ENCODE measurements at places on chromosomes 13 and 19.

DNA sequence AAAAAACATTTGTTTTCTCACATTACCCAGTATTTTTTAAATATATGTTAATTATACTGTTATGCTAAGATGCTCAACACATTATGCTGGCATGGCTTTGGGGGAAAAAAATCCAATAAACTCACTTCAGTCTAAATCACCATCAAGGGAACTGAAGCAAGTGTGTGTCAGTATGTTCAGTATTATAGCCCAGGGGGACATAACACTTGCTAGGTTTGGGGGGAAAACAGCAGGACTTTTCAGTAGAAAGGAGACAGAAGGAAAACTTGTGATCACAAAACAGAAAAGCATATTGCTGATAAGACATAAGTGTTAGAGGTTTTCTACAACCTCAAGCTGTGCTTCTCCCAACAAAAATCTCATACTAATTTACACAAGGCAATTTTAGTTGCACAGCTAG is 1759.9 kb upstream of the PCDH20 start:
- DNase-seq, result no peak

DNA sequence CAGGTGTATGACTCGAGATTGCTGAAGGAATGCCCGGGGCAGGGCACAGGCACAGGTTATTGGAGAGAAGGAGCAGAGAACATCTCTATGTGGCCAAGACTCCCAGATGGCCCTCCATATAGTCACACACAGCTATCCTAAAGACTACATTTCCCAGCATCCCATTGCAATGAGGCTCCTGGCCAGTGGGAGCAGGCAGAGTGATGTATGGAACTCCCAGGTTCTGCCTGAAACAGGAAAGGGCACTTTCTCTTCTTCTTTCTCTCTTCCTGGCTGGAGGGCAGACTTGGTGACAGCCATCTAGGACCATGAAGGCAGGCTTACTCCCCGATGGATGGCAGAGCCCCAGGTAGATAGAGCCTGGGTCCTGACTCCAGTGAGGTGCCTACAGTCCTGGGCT is 13.5 kb downstream of the PPP1R13L start:
- no peak for DNase-seq

DNA sequence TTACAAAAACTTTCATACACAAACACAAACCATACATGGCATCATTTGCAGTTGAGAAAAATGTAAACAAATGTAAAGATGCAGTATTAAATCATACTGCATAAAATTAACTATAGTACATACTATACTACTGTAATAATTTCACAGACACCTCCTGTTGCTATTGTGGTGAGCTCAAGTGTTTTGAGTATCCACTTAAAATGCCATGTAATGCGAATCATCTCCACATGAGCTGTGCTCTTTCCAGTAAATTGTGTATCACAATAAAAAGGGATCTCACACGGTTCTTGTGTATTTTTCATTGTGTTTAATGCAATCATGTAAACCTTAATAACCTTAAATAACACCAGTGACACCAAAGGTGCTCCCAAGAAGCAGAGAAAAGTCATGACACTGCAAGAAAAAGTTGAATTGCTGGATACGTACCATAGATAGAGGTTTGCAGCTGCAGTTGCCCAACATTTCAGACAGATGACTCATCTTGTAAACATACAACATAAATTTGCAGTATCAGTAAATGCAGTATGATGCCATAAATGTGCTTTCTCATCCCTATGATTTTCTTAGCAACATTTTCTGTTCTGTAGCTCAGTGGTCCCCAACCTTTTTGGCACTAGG is 166.6 kb downstream of the RAP2A start:
- no peak for DNase-seq

DNA sequence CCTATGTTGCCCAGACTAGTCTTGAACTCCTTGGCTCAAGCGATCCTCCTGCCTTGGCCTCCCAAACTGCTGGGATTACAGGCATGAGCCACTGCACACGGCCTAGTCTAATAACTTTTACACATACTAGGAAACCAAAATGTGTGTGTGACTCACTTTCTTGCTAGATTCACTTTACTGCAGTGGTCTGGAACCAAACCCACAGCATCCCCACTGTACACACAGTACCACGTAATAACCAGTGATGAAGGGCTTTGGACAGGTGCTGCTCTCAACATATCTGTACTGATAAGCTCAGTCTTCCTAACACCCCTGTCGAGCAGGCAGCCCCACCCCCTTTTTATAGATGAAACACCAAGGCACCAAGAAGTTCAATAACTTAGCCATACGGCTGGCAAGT is 5.1 kb downstream of the DNMT1 start:
- no peak for DNase-seq

- no peak for DNase-seq
These were observed 5.2 kb downstream of the SLC25A42 start for GRCh38 chr19:19068659-19069654.

DNA sequence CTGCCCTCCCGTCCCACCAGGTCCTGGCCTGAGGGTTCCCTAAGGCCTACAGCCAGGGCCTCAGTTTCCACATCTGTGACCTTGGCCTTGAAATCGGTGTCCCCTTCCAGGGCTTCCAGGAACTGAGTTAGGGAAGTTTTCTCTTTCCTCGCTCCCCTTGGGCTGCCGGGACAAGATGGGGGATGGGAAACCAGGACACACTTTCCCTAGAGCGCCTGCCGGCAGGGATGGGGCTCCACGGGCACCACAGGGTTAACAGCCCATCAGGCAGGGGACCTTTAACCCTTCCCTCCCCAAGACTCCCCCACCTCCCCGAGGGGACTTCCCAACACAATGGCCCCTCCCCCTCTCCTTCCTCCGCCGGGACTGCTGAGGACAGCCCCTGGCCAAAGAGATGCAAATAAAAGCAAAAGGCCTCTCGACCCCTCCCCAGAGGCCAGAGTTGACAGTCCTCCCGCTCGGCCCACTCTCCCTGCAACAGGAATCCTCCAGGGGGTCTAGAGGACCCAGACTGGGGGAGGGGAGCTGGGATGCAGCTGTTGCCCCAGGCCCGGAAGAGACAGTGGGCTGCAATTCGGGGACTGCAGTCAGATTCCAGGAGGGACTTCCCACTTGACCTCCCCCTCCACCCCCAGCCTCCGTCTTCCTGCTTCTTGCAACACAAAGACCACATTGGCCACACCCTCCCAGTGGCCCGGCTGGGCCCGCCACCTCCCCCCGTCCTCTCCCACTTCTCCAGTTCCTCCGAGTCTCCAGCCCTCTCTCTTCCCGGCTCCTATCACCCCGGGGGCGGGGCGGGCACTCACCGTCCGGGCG is 3.4 kb downstream of the BBC3 start:
- DNase-seq, result no peak
